Stimulated activated CD8-positive, alpha-beta memory T cell treated with anti-CD3 and anti-CD28 coated beads, Interleukin-4, amount 100 ng/mL, for 1 hour (primary cell): ENCODE measurements at places on chromosomes 6 and 20.
A peak's percentile ranks its signal among the peaks of the same experiment; 100 is the strongest.

GRCh38 chr20:35284992-35285805 lies 627 bp upstream of the EIF6 start:
- DNase-seq, result no peak

DNA sequence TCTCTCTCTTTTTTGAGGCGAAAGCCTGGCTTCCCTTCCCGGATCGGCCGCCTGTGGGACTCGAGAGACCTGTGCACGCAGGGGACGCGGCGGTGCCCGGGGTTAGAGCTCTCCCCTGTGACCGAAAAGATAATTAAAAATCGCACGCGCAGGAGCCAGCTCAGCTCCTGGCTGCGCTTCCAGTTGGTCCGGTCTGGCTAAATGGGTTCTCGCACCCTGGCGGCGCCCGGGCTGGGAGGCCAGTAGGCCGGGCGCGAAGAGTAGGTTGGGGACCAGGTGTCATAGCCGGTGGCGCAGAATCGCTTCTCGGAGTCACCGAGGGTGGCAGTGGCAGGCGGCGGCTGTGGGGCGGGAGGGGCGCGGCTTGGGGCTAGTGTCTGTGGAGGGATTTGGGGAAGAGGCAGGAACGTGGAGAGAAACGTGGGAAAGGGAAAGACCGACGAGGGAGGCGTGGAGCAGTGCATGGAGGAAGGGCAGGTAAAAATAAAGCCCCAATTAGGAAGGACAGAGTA lies 41.9 kb upstream of the SUPT3H start:
- DNase-seq, result peak; percentile 19

- DNase-seq, result no peak
These were observed 92.5 kb upstream of the PTPN1 start for GRCh38 chr20:50417484-50418235.

DNA sequence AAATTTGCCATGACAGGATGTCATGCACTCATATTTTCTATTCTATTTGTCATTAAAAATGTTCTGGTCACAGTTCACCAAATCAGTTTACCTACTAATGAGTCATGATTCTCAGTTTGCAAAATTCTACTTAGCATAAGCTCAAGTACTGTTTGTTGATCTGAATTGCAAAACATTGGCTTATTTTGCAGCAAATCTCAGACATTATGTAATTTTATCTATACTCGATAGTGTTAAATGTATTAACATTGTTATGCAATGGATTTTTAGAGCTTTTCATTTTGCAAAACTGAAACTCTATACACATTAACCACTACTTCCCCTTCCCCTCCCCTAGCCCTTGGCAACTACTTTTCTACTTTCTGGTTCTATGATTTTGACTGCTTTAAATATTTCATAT lies 213.8 kb upstream of the ZFP64 start:
- no peak for DNase-seq

DNA sequence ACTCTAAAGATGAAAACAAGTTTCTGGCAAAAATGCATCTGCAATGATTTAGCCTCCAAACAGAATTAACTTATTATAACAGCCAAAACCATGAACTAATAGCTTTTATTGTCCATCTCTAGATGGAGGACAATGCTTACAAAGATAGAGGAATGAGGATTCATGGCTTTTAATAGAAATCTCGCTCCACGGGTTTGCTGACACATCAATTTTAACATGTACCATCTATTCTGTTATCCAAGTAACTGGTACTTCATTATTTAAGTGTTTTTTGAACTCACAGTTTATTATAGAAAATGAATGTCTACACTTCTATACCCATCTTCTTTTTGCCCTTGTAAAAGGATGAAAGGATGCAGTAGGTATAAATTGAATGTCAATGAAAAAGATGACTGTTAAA lies 10.8 kb downstream of the TMX4 start:
- DNase-seq, result no peak

- no peak for DNase-seq
These were observed 16.5 kb upstream of the TINAG start for GRCh38 chr6:54291738-54292137.

DNA sequence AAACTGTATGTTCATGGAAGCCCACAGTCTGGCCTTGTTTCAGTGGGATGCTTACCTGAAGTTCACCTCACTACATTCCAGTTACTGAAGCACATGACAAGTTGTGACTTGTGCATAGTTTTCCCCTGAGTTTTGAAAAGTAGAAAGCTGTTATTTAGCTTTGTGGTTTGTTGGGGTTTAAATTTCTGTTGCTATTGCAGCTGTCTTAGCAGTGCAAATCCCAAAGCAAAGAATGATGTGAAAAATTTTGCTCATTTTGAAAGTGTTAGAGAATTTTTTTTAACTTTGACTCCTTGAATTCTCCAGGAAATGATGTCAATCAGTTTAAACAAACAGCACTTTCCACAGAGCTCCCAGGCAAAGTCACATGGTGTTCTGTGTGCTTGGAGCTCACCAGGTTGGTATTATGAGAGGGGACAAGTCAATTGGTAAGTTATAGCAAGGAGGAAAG lies 268.4 kb downstream of the ADGRG6 start:
- no peak for DNase-seq

DNA sequence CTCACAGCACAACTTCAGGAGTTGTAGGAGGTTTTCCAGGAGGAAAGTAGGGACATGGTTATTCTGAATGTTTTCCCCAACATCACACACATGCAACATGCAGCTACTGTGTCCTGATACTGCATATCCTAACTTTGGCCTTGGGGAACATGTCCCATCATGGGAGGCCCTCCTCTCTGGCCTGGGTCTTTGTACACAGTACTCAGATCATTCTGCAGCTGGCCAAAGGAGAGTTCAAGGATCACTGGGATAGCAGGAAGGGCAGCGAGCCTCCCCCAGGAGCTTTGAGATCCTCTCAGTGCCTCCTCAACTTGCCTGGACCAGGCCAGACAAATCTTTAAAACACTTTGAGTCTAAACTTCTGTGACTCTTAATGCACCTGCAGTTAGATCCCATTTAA lies 12.9 kb downstream of the CASS4 start:
- no peak for DNase-seq

DNA sequence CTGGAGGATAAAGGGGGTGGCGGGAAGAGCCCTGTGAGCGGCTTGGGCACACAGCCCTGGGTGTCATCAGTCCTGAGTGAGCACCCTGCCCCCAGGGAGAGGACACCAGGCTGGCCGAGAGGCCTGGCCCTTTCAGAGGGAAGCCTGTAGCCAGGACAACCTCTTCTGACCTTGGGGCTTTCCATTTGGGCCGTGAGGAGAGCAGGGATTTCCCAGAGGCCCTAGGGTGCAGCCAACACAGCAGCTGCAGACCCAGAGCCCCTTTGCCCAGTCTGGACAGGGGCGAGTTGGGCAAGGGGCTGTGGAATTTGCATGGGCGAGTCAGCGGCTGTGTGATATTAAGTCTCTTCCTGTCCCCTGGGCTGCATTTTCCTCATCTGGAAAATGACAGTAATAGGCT lies 6.3 kb downstream of the MAP1LC3A start:
- DNase-seq, result no peak

DNA sequence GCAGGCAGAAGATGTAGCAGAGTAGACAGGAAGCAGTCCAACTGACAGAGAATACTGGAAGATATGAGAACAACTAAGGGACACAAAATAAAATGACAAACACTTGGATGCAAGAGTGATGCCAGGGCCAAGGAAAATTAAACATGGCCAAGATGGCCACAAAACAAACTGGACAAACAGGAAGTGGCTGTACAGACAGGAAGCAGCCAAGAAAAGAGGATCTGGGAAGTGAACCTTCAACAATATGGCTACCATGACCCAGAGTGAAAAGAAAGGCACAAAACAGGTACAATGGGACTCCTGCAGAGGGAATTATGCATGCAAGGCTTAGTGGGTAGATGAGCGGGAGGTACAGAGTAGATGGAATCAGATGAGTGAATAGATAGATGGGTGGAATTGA lies 29.1 kb downstream of the HLA-DPB1 start:
- DNase-seq, result no peak

- no peak for DNase-seq
These were observed 46.8 kb downstream of the SUN5 start for GRCh38 chr20:32957459-32957858.

DNA sequence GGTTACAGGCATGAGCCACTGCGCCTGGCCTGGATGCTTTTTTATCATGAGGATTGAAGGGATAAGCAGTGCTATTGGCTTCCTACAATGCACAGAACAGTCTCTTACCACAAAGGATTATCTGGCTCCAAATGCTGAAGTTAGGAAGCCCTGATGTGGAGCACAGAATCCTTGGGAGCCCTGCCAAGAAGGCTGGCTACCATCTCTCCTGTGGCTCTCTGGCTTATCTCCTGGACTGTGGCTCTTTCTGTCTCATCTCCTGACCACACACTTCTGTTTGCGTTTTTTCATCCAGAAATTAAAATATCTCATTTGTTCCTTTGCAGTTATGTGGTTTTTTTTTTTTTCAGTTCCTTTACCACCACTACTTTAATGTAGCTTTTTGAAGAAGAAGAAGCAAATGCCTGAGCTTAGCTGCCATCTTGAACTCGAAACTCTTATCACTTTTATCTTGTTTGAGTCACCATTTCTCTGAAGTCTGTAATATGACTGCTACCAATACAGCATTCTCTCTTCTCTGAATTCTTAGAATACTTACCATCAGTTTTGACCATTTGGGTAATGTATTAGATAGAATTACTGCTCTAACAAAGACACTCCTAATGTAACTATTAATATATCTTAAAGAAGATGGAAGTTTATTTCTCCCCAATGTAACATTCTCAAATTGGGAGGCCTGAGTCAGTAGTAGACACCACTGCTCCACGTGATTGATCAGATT lies 1044.7 kb downstream of the KIF16B start:
- DNase-seq, result no peak

DNA sequence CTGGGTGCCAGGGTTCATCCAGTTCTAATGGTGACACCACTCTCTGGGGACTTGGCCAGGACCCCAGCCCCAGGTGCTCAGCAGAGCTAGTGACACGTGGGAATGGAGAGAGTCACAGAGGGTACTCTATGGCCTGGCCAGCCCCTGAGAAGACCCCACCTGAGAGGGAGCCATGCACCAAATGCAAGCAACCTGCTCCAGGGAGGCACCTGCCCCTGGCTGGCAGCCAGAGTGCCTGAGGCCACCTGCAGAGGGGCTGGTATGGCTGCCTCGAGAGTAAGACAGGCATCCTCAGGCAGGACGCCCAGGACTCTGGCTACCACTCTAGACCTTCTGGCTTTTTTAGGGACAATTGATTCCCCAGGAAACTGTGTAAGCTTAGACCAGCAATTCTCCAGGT lies 38.6 kb upstream of the CST7 start:
- DNase-seq, result no peak

DNA sequence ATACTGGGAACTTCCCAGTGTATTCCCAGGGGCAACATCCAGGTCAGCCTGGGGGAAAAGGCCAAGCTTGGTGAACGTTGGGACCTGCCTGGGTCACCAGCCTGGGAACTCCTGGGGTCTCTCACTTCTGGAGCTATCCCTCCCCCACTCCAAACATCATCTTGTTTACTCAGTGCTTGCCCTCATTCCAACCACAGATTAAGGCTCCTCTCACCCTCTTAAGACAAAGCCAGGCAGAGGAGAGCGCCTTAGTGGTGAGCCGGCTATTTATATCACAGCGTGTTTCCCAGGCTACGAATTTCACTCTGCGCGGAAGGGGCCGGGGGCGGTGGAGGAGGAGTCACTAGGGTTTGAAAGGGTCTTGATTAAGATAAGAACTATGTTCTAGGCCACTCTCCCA lies 12.1 kb downstream of the PRPH2 start:
- no peak for DNase-seq

DNA sequence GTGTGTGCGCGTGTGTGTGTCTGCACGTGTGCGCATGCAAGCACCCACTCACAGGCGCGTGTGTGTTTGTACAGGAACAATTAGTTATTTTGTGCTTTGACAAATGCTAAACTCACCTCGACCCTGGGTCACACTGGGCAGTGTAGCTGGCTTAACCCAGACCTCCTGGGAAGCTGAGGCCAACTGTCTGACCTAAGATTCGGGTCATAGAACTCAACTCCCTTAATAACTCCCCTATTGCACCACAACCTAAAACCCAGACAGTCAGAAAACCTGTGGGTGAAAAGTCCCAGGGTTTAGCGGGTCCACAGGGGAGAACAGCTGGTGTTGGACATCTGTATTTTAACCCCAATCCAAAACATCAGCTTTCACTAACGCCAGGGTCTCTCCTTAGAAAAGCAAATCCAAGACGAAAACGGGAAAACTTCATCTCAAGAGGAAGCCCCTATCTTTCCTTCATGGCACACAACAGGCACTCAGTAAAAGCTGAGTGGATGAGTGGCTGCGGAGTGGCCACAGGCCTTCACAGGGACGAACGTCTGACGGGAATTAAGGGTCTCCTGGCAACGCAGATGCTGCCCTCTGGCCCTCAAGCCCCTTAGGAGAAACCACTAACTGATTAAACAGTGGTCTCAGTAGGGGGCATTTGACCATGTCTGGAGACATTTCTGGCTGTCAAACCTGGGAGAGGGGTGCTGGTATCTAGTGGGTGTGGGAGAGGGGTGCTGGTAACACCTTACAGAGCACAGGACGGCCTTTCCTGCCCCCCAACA lies 4.5 kb downstream of the PMEPA1 start:
- DNase-seq, result no peak

DNA sequence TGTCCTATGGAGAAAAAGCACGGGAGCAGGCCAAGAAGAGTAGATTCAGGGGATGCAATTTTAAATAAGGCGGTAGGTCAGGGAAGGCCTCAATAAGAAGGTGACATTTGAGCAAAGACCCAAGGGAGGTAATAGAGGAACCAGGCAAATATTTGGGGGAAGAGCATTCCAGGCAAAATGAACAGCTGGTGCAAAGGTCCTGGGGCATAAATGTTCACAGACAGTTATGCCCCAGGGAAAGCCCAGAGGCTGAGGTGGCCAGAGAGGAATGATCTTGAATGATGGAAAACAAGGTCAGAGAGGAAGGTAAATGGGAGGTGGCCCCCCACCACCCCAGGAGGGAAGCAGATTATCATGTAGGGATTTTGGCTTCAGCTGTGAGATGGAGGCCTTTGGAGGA lies 47.4 kb upstream of the SIRPA start:
- no peak for DNase-seq

DNA sequence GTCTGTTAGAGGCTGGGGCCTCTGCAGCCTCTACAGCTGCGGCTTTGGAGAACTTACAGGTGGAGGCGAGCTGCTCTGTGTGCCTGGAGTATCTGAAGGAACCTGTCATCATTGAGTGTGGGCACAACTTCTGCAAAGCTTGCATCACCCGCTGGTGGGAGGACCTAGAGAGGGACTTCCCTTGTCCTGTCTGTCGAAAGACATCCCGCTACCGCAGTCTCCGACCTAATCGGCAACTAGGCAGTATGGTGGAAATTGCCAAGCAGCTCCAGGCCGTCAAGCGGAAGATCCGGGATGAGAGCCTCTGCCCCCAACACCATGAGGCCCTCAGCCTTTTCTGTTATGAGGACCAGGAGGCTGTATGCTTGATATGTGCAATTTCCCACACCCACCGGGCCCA lies 2.6 kb downstream of the TRIM39 start:
- no peak for DNase-seq
